Esophagus muscularis mucosa (tissue), 4 donors: ENCODE measurements at places on chromosomes 3 and 15. TPM values are rescaled to one million over a fixed set of nuclear protein-coding genes. Genes with fewer than 3 reads are reported as not detected.

Gene CTSH
- total RNA-seq: 64.4 TPM

Gene IGSF11
- total RNA-seq: 9.3 TPM

Gene CLDN16
- not detected for total RNA-seq

DNA sequence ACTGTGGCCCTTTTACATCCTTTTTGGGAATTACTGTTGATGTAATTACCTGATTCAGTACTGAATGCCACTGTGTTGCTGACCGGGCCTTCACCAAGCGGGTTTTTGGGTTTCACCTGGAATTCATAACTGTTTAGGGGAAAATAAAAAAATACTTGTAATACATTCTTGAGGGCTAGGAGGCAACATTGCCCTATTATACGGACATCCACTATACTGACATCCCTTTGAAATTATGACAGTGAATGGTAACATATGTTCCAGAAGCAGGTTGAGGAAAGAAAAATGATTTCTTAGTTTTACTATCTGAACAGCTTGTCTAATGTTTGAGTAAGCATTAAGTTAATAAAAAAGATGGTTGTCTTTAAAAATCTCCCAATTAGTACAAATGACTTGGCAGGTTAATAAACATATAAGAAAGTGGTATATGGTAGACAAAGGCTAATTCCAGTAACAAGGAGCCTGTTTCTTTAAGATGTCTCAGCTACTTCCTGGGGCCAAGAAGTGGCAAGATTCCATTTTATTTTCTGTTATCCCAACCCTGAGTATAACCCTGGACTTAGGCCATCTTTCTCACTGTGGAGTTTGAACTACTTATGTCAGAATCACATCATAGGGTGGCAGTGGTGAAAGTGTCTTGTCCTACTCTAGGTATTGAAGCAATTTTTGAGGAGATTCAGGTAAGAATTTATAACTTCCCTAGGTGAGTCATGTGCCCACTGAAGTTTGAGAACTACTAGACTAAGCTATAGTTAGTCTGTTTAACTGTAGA is 45.5 kb downstream of the TFG start:
- no peaks in the 10 kb centered on the region for H3K27me3 ChIP-seq
- peaks cover 27% of the 10 kb centered on the region for H3K4me1 ChIP-seq
- H3K27ac ChIP-seq: no peak overlapping the region
- peaks cover 1% of the 10 kb centered on the region for H3K36me3 ChIP-seq

DNA sequence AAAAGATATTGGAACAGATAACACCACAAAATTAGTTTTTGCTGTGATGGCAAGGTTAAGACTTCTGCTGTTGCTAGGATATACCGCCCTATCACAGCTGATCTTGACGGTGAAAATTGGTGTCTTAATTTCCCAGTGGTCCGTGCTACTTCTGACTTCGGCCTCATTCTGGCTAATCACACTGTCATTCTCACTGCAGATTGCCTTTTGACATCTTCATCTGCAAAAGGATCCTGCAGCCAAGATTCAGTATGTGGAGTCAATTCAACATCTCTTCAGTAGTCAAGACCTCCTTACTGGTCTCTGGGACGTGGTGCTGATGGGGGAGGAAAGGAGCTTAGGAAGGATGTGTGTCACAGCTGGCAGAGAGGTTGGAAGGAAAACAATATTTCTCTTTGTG is 438.6 kb downstream of the WDR72 start:
- H3K27ac ChIP-seq: no peak overlapping the region
- H3K27me3 ChIP-seq: peaks cover 6% of the 10 kb centered on the region
- H3K36me3 ChIP-seq: no peaks in the 10 kb centered on the region
- no peak overlapping the region for H3K4me3 ChIP-seq
- no peak for DNase-seq

DNA sequence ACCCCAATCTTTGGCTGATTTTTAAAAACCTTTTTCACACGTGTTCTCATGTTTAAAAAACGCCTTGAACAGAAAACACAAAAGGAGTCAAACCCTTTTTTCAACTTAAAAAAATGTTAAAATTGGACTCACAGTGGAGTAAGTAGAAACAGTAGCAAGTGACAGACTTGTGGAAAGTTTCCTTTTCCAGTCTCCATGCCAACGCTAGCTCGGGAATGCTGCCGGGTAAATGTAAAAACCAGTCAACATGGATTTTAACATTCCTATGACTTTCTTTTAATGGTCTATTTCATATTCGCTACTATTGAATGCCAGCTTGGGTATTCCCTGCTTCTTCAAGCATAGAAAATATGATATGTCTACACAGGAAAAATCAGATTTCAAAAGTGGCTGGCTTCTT is 1.6 kb upstream of the PROK2 start:
- peaks cover 19% of the 10 kb centered on the region for H3K4me1 ChIP-seq
- H3K4me3 ChIP-seq: no peak overlapping the region
- no peak overlapping the region for H3K27ac ChIP-seq
- H3K36me3 ChIP-seq: no peaks in the 10 kb centered on the region

DNA sequence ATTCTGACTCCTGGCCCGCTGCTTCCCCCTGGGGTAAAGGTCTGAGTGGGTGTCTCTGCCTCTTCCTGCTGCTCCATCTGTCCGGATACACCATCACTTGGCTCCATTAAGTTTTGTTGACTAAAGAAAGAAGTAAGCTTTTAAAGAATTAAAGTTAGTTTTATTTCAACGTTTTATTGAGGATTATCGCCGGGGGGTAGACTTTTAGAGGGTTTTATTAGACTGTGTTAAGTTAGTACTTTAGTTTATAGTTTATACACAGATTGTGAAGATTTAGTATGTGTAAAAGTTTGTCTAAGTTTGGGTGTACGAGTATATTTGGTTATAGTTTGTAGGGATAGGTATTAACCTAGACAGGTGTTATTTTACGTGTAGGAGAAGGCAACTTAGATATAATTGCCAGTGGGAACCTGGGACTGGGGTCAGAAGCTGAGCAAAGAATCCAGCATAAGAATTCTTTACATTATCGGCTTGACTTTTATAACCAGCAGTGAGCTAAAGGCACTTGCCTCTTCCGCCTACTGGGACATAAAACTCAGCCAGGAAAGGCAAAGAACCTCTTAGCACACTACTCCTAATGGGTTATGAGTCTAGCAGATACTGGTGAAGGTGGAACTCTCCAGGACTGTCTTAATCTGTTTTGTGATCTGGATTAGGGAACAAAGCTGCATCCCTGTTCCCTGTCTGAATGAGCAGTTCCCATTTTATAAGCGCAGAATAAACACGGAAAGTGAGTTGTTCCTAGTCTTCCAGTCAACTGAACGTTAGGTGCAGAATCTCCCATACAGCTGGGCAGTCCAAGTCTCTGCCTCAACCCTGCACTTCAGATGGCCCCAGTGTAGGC is 131.3 kb downstream of the FAM43A start:
- H3K4me3 ChIP-seq: no peak overlapping the region
- H3K27me3 ChIP-seq: no peaks in the 10 kb centered on the region
- no peaks in the 10 kb centered on the region for H3K36me3 ChIP-seq
- no peak for DNase-seq
- H3K27ac ChIP-seq: no peak overlapping the region

DNA sequence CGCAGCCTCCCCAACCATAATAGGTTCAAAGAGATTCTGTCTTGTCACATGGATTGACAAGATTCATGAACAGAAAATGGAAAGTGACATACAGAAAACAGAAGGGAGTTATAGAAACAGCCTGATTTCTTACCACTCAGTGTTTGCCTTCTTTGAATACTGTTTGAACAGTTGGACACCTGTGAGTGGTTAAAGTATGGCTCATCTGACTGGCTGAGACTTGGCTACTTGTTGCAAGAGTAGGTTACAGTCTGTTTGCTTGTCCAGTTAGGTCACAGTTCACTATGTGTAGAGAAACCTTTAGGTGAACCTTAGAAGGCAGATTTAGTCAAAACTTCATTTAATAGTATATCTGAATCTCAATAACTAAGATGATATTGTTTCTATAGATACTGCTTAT is 1003.9 kb upstream of the EPHA6 start:
- no peak overlapping the region for H3K4me3 ChIP-seq
- DNase-seq: no peak
- H3K27me3 ChIP-seq: no peaks in the 10 kb centered on the region
- no peak overlapping the region for H3K27ac ChIP-seq
- no peaks in the 10 kb centered on the region for H3K4me1 ChIP-seq
- no peaks in the 10 kb centered on the region for H3K36me3 ChIP-seq

DNA sequence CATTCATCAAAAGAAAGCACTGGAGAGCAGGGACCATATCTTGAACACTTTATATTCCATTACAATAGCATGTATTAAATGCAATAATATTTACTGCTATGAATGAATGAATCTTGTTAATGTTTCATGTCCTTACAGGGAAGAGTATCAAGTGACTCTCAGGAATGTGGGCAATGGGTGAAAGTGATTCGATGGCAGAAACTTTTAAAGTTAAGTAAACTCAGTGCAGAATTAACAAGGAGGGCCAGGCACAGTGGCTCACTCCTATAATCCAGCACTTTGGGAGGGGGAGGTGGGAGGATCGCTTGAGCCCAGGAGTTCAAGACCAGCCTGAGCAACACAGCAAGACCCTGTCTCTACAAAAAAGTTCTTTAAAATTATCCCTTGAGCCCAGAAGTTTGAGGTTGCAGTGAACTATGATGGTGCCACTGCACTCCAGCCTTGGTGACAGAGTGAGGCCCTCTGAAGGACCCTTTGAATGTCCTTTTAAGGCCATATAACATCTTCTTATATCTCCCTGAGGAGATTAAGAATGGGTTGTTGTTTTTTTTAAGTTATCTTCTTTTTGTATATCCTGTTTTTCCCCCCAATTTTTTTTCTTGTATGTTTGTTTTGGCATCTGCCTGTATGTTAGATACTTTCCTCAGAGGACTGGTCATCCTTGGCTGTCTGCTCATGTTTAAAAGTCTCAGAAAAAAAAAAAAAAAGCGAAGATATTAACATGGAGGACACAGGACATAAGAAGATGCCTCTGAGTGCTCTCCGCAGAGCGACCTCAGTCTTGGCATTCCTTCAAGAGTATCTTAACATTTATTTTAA is 9.6 kb upstream of the FSIP1 start:
- no peaks in the 10 kb centered on the region for H3K27me3 ChIP-seq
- no peak overlapping the region for H3K4me3 ChIP-seq
- peaks cover 45% of the 10 kb centered on the region for H3K4me1 ChIP-seq
- no peaks in the 10 kb centered on the region for H3K36me3 ChIP-seq
- H3K27ac ChIP-seq: no peak overlapping the region
- DNase-seq: no peak

GRCh38 chr3:126118591-126118990 is 34.7 kb upstream of the SLC41A3 start:
- DNase-seq: peak; percentile 77
- no peaks in the 10 kb centered on the region for H3K4me1 ChIP-seq
- peaks cover 8% of the 10 kb centered on the region for H3K36me3 ChIP-seq
- H3K27ac ChIP-seq: no peak overlapping the region
- no peaks in the 10 kb centered on the region for H3K27me3 ChIP-seq

DNA sequence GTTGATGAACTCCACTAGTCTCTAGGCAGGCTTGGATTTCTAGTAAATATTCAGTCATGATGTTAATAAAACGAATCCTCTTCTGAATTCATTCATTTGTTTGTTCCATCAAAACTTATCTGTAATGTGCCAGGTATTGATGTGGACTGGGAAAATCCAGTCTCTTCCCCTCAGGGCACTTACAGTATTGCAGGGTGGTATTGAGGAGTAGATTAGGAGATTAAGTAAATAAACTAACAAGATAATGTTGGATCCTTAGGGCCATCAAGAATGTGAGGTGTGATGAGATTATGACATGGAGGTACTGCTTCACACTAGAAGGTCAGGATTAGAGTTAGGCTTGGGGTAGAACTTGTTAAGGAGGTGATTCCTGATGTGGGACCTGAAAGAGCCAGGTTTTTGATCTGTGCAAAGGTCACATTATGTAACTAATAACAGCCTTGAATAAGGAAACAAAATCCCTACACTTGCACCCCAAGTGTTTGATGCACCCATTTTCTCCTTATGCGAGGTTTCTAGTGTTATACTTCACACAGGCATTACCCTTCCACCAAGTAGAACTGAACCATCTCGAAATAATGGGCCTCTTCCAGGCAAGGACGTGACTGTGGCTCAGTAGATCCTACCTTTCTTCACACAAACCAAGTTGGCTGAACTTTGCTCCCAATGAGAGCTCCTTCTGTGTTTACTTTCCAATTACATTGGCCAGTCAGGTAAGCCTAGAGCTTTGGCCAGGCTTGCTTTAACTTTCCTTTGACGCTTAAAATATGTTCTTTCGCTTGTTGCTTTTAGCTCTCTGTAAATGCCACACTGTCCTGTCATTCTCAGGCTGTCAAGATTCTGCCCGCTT is 16.7 kb downstream of the MCTP2 start:
- no peak overlapping the region for H3K4me3 ChIP-seq
- H3K27me3 ChIP-seq: no peaks in the 10 kb centered on the region
- no peaks in the 10 kb centered on the region for H3K4me1 ChIP-seq

DNA sequence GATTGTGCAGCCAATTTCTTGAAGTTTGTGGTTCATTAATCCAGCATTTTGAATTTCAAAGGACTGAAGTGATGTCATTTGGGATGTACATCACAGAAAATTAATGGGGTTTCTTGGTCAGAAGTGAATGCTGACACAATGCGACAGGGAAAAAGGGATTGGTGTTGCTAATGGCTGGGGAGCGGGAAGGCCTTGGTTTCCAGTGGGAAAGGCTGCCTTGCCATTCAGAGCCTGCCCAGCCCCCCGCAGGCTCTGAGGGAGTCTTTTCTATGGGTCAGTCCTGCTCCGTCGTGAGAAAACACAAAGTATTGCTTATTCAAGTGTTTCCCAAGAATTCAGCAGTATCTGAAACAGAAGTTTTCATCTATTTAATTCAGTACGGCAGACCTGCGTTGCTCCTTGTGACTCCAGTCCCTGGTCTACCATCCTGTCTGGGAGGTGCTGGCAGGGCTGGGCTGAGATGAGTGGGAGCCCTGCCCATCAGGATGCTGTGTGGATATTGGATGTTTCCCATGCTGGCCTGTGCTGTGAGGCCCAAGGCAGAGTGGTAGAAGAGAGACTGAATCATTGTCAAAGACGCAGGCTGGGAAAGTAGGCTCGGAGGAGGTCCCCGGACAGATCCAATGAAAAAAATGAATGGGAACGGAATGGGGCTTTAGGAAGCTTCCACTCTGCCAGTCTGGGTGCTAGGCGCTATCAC is 111.2 kb upstream of the KLHL25 start:
- no peaks in the 10 kb centered on the region for H3K4me1 ChIP-seq
- H3K36me3 ChIP-seq: no peaks in the 10 kb centered on the region
- no peak overlapping the region for H3K4me3 ChIP-seq
- no peak for DNase-seq
- H3K27me3 ChIP-seq: no peaks in the 10 kb centered on the region

- H3K27me3 ChIP-seq: no peaks in the 10 kb centered on the region
- no peaks in the 10 kb centered on the region for H3K36me3 ChIP-seq
- no peak overlapping the region for H3K4me3 ChIP-seq
- no peak for DNase-seq
Measured at GRCh38 chr15:93482731-93483130, 393.7 kb upstream of the RGMA start.

- H3K27me3 ChIP-seq: no peaks in the 10 kb centered on the region
- DNase-seq: no peak
- H3K36me3 ChIP-seq: no peaks in the 10 kb centered on the region
- no peak overlapping the region for H3K4me3 ChIP-seq
Measured at GRCh38 chr15:63446255-63446654, 58.1 kb upstream of the USP3 start.
